ENCODE measurements at places on chromosomes 4 and X.

DNA sequence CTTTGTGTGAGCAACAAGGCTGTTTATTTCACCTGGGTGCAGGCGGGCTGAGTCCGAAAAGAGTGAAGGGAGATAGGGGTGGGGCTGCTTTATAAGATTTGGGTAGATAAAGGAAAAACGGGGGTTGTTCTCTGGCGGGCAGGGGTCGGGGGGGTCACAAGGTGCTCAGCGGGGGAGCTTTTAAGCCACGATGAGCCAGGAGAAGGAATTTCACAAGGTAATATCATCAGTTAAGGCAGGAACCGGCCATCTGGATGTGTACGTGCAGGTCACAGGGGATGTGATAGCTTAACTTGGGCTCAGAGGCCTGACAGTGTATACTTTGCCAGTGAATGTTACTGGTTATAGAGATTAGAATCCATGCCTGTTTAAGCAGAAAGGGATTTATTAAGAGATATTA, 19.7 kb upstream of the SPCS3 start:
- DNase-seq = no peak

DNA sequence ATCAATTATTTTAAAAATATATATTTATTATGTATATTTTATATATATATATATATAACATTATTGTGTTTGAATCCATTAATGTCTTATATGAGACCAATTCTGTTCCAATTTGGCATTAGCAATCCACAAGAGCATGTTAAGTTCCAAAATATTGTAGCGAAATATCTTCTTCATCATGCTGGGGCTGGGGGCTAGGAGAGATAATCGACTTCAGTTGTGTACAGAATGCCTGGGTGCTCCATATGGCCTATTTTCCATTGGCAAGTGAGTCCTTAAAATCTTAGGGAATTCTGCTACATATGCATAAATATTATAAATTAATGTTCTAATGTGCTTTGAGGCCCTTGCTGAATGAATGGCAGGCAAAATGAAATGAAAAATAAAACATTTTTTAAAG, 117.7 kb downstream of the PCDH7 start:
- DNase-seq = no peak

- DNase-seq = no peak
Observed at GRCh38 chr4:140849526-140849925, 93.3 kb upstream of the TBC1D9 start.

DNA sequence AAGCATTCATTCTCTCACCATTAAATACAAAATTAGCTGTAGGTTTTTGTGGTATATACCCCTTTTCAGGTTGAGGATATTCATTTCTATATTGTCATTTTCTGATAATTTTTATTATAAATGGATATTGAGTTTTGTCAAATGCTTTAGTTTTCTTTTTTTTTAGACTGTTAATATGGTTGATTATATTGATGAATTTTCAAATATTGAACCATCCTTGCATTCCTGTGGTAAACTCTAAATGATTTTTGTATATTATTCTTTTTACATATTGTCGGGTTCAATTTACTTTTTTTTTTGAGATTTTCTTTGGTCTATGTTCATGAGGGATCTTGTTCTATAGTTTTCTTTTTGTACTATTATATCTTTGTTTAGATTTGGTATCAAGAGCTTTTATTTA, 165.1 kb downstream of the GPAT3 start:
- DNase-seq = no peak

DNA sequence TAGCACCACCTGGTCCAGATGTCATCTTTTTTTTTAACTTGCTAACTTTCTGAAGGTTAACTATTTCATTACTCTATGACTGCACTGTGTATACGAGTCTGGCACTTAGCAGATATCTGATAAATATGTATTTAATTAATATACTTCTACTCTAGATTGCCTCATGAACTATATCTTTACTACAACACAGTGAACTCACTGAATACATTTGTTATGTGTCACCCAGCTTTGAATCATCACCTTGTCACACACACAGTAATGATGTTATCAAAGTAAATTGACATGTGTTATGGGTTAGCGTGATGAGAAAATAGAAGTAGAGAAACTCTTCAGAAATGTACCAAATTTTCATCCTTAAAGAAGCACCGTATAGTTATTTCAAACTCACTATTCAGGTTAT, 419.3 kb upstream of the ADGRL3 start:
- DNase-seq = no peak

DNA sequence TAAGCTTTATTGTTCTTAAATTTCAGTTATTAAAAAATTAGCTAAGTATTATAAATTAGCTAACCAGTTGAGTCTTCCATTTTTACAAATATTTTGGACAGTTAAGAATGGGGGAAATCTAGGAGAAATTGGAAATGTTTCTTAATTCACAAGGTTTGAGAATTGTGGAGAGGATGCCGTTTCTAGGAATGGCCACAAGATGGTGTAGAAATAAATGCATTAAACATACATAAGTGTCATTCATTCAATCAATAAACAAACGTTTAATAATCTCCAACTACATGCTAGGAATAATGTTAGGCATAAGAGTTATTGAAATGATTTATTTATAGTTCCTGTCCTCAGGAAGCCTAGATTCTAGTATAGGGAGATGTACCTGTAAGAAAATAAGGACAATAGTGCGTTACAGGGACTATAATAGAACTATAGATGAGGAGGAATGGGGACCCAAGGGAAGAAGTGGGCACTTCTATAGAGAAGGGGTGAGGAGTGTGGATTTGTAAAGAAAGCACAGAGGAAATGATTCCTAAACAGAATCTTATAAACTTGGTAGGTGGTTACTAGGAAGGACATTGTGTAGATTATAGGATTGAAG, 195.7 kb upstream of the ANK2 start:
- DNase-seq = no peak

- peak; percentile 71 for DNase-seq
Observed at GRCh38 chr4:139083607-139083955, 68.0 kb downstream of the NOCT start.

DNA sequence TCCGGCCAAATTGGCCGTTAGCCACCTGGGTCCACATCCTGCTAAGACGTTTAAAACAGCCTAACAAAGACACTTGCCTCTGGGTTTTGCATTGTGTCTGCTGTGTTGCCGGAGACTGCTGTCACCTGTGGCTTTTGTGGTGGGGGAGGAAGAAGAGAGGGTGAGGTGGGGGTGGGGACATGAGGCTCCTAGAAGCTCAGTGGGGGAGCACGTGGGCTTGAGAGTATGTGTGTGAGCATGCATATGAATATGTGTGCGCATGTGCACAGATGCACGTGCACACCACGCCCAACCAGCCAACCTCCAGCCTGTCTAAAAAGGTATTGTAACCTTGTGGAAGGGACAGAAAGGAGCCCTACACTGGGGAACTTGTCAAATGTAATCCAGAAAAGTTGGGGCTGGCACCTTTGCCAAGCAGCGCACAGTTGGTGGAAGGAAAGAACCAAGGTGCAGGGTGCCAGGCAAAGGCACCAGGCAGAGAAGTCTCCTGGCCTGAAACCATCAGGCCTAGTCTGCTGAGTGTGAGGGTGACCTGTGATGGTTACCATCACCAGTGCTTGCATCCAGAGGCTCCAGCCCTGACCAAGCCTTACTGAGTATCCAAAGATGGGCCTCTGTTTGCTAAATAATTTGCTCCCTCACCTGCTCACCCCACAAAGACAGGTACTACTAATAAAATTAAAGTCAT, 10.1 kb upstream of the SASH3 start:
- no peak for DNase-seq

DNA sequence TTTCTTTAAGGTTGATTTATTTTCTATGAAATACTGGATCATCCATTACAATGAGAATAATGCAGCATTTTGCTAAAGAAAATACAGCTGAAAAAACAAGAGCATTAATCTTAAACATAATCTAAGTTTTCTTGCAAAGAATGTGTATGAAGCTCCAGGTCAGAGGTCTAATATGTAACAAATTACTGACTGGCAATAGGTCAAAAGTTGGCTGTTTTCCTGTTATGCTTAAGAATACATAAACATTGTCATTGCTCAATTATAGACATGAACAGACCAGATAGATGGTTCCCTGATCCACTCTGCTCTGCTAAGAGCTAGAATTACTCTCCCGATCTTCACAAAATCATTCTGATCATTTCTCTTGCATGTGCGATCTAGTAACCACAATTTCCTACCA, 718.6 kb downstream of the PDHA2 start:
- DNase-seq = no peak

- no peak for DNase-seq
Observed at GRCh38 chrX:72271812-72272211, 5.2 kb downstream of the RPS4X start.

DNA sequence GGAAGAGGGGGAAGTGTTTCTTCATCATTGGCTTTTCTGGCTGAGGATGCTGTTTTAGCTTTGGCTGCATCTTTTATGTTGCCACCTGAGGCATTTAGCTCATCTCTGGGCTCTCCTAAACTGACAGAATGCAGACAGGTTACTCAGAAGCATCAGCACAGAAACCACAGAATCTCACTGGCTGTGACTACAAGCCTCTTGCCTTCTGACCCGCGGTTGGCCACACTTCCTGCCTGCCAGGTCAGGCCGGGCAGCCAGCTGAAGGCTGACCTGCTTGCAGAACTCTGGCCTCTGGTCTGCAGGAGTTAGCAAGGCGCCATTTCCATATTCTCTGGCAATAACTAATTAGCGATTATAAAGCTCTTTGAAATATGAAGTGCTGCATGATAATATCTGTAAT, 366.5 kb downstream of the MID1IP1 start:
- no peak for DNase-seq

DNA sequence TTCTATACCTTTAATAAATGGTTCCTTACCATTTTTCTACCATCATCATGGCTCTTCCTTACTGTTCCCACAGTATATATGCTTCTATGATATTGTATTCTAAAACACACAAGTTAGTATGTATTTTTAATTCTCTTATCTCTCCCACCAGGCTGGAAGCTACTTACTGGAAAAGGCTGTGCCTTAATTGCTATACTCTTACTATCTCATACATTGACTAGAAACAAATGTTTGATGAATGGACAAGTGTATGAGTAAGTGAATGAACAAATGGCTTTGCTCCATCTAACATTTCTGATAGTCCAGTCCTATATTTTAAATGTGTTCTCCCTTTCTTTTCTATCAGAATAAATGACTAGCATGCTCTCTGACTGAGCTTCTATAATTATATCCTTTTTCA, 320.8 kb upstream of the RASGEF1B start:
- DNase-seq = no peak

DNA sequence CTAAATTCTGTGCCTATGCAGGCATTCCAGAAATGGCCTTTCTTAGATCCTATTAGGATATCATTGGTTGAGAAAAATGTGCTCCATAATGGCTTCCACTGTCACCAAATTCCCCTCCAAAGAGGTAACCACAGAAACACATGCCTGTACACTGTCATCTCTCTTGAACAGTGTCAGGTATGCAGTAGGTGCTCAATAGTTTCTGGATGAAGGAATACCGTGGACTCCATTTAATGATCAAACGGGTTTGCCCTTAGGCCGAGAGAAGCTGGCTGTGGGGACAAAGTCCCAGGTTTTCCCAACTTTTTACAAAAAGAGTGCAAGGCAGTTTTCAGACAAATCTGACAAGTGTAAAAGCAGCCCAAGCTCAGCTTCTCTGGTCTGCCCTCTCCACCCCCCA, 16.5 kb upstream of the MTM1 start:
- no peak for DNase-seq

DNA sequence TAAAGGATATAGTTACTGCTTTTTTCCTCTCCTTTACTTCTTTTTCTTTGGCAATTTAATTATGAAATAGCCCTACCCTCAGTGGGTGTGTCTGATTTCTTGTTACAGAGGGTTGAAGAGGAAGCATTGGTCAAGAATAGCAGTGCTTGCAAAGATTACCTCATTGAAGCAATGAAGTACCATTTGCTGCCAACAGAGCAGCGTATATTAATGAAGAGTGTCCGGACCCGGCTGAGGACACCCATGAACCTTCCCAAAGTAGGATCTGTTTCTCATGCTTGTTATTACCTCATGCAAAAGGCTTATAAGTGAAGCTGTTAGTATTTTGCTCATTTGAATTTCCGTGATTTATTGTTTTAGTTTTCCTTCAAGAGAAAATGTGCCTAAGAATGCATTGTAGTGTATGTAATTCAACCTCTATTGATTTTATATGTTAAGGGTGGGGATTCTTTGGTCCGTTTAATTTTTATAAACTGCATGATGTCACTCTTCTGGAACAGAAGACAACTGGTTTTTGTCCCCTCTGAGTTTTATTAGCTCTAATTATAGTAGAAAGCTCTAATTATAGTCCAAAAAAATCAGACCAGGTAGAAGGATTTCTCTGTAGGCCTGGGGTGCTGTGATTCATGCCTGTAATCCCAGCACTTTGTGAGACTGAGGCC, 27.9 kb upstream of the MSMO1 start:
- DNase-seq = no peak

DNA sequence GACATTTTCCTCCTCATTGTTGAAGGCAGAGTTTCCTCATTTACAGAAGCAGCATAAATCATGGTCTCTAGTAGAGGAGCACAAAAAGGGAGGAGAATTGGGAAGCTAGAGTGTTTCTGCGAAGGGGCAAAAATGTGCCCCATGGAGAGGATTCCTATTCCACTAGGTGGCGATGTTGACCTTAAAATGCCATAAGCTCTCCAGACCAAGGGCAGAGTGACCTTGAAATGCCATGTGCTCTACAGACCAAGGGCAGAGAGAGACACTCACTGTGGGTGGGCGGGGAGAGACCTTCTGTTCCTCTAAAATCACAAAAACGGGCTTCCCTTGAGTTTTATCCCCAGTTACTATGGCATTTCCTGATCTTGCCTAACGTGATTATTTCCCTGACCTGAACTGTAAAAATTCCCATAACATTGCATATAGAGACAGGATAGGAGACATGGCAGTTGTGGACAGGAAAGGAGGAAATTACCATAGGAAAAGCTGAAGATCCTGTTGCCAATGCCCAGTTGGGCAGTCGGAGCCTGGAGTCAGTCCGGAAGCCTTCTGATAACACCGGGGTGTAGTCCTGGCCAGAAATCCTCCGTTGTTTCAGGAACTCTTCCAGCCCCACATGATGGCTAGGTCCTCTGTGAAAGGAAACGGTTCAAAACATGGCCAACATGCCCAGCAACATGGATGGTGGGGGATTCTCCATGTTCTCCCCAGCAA, 567.7 kb downstream of the MAGEB5 start:
- peak; percentile 0 for DNase-seq

- DNase-seq = no peak
Observed at GRCh38 chr4:180203349-180203748, 2039.9 kb upstream of the TENM3 start.

DNA sequence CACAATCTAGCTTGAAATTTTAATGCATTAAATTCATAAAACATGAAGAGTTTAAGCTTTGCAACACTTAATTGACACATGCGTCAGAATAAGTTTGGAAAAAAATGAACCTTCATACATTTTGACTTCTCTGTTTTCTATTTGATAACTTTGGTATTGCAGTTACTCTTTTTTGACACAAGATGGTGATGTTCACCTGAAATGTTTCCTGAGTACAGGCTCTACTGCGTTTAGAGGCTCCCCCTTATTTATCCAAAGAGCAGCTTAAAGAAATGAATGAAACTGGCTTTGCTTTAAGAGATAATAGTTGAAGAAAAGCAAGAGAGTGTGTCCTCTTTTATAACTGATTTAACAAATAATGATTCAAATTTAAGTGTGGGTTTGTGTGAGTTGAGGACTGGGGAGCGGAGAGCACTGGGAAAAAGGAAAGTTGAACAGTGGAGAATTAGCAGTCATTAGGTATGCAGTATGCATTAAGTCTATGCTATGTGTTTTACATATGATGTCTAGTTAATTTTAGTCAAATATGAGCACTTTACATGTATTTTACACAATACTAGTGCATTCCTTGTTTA, 180.6 kb upstream of the NUDT6 start:
- peak; percentile 7 for DNase-seq

Data from putamen (tissue), 1 donor.